Spinal cord (tissue), 10 donors: ENCODE measurements at places on chromosomes 1 and 21. TPM values are rescaled to one million over a fixed set of nuclear protein-coding genes. Genes with fewer than 3 reads are reported as not detected.

- DNase-seq = peak; percentile 62
Measured at GRCh38 chr1:154352581-154353459, 27.5 kb downstream of the ATP8B2 start.

- DNase-seq = no peak
Measured at GRCh38 chr1:70265946-70266345, 44.8 kb downstream of the SRSF11 start.

- no peak for DNase-seq
Measured at GRCh38 chr1:230818367-230818766, 50.0 kb downstream of the C1orf198 start.

GRCh38 chr1:203396595-203397194 is 45.8 kb upstream of the FMOD start:
- no peak for DNase-seq

- DNase-seq = no peak
Measured at GRCh38 chr1:102961549-102961948, 146.8 kb downstream of the COL11A1 start.

DNA sequence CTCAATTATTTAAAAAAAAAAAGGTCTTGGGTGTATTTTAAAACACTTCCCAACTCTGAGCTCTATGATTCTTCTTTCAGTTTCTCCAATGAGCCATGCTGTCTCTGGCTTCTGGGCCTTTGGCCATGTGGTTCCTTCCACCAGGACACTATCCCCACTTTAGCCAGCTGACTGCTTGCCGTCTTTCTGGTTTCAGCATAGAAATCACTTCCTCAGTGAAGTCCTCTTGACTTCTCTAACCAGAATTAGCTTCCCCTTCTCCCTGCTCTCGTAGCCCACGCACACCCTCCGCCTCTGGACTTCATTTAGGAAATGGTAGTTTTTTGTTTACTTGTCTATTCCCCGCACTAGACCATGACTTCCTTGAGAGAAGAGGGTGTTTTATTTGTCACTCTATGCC is 1.1 kb upstream of the DIO1 start:
- no peak for DNase-seq

DNA sequence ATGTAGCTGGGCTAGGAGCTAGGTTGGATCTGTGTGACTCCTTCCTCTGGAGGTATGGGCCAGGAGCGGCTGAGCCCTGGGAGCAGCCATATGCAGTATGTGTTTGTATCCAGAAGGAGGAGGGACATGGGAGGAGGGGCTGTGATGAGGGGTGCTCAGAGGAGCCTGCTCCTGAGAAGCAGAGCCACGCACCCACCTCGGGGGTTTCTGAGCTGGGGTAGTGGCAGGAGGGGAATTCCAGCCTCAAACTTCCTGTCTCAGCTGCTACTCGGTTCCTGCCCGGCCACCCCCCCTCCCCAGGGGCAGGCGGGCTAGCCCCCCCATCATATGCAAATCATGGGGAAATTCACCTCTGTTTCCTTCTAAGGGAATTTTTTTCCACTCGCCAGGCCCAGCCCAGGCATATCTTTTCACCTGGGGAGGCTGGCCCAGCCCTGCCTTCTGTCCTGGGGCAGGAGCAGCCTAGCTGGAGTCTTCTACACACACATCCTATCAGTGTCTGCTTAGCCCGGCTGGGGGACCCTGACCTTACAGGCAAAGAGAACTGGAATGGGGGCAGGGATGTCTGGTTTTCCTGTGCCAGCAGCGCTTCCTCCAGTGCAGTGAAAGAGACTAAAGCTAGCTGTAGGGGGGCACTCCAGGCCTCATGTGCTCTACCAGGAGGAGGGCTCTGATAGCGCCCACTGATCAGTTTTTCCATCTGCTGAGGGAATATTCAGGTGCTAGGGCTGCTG is 3.0 kb downstream of the ZC3H12A start:
- no peak for DNase-seq

DNA sequence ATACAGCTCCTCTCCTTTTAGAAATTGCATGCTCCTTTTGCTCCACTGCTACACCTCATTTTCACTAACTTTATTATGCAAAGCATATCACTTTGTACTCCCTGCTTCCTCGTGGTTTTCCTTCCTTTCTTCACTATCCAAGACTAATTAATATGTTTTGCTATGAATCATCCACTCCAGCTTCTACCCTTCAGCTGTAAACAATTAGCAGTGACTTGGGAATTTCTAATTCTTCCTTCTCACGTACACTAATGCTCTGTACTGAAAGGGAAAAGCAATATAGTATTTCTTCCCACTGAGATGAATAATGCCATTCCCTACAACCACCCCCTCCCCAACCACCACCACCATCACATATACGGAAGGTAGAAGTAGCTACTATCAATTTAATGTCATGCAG is 1917.0 kb downstream of the MRPL39 start:
- no peak for DNase-seq

DNA sequence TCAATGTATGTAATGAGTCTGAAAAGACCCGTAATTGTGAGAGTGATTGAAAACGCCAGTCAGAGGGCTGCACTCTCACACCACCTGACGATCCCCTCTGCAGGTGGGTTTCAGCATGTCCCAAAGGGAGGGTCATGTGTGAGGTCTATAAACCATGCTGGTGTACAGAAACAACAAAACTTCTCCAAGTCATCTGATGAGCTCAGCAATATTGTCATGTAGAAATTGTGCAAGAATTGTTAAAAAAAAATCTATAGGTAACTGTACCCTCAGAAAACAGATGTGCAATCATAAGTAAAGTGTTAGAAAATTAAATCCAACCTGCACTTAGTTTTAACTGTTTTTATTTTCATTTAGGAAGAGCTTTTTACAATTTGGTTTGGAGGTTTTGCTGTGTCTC is 152.5 kb downstream of the PCBP3 start:
- DNase-seq = no peak

DNA sequence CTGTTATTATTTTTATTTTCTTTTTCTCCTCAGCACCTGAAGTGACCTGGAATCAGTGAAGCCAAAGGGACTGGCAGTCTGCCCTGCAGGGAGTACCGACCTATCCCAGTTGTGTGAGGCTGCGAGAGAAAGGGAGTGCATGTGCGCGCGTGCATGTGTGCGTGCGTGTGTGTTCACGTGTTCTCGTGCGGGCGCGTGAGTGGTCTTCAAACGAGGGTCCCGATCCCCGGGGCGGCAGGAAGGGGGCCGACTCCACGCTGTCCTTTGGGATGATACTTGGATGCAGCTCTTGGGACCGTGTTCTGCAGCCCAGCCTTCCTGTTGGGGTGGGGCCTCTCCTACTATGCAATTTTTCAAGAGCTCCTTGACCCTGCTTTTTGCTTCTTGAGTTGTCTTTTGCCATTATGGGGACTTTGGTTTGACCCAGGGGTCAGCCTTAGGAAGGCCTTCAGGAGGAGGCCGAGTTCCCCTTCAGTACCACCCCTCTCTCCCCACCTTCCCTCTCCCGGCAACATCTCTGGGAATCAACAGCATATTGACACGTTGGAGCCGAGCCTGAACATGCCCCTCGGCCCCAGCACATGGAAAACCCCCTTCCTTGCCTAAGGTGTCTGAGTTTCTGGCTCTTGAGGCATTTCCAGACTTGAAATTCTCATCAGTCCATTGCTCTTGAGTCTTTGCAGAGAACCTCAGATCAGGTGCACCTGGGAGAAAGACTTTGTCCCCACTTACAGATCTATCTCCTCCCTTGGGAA is 123.3 kb downstream of the PRDM2 start:
- no peak for DNase-seq

DNA sequence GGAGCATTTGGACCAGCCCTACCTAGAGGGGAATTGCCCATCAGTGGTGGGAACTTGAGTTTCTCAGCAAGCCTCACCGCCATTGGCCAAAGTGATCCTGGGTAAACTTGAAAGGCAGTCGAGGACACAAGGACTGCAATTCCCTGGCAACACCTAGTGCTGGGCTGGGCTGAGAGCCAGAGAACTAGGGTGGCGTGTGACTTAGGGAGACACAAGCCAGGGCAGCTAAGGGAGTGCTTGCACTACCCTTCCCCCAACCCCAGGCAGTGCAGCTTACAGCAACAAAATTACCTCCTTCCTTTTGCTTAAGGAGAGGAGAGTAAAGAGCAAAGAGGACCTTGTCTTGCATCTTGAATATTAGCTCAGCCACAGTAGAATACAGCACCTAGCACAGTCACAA is 176.9 kb upstream of the PRMT6 start:
- DNase-seq = no peak

DNA sequence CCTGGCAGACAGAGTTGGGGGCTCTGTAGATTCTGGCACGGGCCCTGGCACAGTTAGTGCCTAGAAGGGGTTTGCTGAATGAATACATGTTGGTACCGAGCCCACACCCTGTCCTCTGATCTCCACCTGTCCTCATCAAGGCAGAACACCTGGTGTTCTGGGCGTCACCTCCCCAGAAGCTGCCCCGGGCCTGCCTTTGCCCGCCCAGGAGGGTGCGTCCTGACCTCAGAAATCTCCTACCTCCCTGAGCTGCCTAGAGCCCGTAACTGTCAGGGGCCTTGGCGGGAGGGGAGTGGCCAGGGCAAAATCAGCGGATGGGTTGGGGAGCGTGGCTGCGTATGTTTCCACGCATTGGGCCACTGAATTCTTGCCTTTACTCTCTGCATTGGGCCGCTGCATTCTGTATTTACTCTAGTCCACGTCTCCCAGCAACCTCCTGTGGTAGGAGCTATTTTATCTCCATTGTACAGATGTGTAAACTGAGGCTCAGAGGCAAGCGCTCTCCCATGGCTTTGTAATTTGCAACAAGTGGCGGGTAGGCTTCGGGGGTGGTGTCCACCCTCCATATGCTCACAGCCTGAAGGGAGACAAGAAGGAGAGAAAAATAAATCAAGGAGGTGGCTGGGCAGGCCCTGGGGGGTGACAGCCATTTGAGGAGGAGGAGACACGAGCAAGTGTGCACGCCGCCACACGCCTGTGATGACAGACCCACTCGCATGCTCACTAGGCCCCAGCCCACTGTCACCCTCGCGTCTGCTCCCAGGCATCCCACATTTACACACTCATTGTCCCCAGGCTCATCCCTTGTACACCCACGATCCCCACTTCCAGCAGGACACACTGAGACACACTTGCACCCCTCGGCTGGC is 95.7 kb upstream of the WNT4 start:
- no peak for DNase-seq

- no peak for DNase-seq
Measured at GRCh38 chr21:40555021-40555528, 291.9 kb downstream of the DSCAM start.

- no peak for DNase-seq
Measured at GRCh38 chr1:226864311-226864710, 6.1 kb upstream of the PSEN2 start.

GRCh38 chr1:231626535-231626950 is at the start of gene DISC1:
TSS of gene DISC1 (plus strand) at chr1:231626790. CDS start at chr1:231626868, 78 bp downstream.
- no peak for DNase-seq

GRCh38 chr21:41483415-41483814 is 24.5 kb downstream of the TMPRSS2 start:
- no peak for DNase-seq

GRCh38 chr1:10084045-10084444 is 51.3 kb downstream of the UBE4B start:
- DNase-seq = no peak

DNA sequence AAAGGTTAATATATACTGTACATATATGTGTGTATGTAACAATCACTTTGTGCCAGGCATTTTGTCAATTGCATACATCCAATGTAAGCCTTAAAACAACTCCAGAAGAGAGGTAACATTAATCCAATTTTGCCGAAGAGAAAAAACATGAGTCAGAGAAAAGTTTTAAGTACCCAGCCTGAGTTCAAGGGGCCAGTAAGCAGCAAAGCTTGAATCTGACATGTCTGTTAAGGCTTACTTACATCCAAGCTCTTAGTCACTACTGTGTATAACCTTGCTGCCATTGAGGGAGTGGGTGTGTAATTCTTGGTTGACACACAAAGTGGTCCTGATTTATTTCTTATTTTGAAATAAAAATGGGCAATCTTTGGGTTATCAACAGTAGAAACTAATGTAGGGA is 360.4 kb upstream of the LYPLAL1 start:
- DNase-seq = no peak

- no peak for DNase-seq
Measured at GRCh38 chr1:77516106-77516505, 166.4 kb downstream of the ZZZ3 start.

DNA sequence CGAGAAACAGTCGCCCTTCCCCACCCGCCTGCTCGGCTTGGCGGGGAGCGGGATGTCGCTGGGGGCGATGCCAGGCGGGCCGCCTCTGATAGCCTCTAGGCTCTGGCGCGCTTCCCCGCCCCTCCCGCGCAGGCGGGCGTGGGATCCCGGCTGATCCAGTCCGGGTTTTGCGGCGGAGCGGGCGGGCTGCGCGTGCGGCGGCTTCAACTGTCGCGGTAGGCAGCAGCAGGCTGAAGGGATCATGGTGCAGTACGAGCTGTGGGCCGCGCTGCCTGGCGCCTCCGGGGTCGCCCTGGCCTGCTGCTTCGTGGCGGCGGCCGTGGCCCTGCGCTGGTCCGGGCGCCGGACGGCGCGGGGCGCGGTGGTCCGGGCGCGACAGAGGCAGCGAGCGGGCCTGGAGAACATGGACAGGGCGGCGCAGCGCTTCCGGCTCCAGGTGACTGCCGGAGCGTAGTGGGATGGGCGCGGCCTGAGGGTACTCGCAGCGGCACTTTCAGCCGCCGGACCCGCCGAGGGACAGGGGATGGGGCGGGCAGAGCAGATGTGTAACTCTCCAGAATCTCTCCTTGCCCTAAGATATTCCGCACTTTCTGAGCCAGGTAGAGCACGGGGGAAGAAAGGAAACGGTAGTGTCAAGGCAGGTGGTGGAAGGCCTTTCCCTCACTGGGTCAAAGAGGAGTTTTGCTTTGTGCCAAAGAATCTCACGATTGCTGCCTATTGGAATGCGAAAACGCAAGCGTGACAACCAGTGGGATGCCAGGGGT is at the start of gene FAAH:
FAAH (plus strand) TSS at position 210 of the 764 bp plus-strand sequence; CDS start at position 242, 32 bp downstream.
- peak; percentile 71 for DNase-seq

DNA sequence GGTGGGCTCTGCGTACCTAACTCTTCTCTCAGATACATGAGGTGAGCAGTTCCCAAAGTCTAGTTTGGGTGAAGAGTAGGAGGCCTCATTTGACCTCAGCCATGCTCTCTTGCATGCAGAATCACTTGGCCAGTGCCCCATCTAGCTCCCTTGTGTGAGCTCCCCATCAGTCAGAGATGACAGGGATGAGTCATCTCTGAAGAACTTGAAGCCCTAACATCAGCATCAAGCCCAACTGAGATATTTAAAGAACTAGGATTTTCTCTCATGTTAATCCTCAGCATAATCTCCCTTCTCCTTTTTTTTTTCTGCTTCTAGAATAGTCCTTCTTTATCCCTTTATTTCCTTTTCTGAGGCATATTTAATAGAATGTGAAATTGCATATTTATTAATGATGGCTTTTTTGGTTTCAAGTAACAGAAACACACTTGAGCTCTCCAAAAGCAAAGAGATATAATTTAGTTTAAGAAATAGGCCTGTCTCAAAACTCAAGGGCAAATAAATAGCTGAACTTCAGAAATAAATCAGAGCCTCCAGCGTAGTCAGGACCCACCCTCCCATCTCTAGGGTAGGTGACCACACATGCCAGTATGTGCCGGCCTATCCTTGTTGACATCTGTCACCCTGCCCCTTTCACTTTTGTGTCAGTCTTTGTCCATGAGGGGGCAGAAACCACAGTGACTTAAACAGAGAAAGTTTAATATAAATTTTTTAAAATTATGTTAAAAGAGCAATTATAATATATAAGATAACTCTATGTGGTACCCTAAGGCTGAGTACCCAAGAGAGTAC is 112.3 kb downstream of the TSEN15 start:
- DNase-seq = no peak

The VSIG8 gene
- 0.22 TPM for total RNA-seq

The FOXO6 gene
- total RNA-seq = 2.3 TPM

The LDLRAD1 gene
- total RNA-seq = not detected

The UBE2U gene
- total RNA-seq = not detected

The MTMR11 gene
- total RNA-seq = 7.9 TPM

The DNASE2B gene
- total RNA-seq = 0.22 TPM

The PEAR1 gene
- 12.7 TPM for total RNA-seq

The CFAP74 gene
- 0.59 TPM for total RNA-seq
